Gastroesophageal sphincter (tissue), 4 donors: ENCODE measurements at places on chromosomes 3 and 15.
A peak's percentile ranks its signal among the peaks of the same experiment; 100 is the strongest.

DNA sequence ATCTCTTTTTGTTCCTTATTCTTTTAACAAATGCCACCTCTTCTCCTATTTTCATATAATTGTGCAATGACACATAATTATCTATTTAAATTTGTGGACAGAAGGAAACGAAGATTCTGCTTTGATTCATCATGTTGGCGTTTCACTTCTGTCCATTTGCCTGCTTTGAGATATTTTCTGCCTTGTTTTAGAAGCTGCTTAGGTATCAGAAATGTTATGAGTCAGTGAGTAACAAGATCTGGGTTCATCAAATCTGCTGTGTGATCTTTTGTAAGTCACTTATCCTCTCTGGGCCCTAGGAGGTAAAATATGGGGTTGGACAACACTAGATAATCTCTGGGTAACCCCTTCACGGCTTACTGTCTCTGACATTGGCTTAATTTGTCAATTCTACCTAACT, 7.3 kb upstream of the MINDY4B start:
- ATAC-seq = no peak

DNA sequence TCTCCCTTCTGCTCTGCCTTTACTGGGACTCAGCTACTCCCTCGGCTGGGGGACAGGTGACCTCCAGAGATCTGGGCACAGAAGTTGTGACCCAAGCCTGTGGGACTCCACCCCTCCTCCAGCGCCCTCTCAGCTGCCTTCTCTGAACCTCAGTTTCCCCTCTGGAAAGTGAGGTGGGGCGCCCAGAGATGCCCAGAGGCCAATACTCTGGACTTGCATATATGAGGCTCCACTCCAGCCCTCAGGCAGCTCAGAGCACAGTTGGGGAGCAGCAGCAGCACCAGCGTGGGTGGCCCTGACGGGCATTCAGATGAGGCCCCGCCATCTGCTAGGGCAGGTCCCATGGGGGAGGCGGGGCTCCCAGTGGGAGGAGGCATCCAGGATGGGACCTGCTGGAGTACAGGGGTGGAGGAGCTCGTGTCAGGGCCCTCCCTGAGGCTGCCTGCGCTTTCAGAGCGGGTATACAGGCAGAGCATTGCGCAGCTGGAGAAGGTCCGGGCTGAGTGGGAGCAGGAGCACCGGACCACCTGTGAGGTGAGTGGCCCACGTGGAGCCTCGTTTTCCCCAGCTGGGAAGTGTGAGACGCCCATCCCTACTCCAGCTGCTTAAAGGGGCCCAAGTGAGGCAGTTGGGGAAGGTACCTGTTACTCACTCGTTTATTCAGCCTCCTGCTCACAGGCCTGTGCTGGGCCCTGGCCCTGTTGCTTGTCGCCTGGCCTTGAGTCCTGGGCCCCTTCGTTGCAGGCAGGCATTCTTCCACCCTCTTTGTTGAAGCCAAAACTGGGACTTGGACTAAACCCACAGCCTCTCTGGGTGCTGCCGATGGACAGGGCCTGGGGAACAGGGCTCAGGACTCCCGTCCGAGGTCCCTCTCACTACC, 35.4 kb downstream of the PSTPIP1 start:
- ATAC-seq = no peak

DNA sequence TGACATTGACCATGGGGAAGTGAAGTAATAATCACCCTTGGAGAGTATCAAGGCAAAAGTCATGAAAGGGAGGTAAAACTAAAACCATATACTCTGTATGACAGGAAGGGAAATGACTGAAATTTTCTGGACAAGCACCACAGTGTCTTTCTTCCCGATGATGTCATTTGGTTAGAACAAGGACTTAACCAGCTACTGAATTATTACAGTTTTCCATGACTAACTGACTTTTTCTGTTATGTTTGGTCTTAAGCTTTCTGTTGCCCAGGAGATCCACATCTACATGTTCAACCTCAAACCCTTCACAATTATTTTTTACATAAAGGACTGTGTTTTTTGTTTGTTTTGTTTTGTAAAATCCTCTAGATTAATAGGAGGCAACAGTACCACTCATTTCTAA, 191.9 kb upstream of the IL12A start:
- ATAC-seq = no peak

- peak; percentile 95 for ATAC-seq
Measured at GRCh38 chr3:126287536-126288241, 69.5 kb downstream of the KLF15 start.

- no peak for ATAC-seq
Measured at GRCh38 chr3:157515398-157515797, 12.2 kb upstream of the VEPH1 start.
